IPS-NIHi11 (cell line): ENCODE measurements at places on chromosomes 4 and X.

DNA sequence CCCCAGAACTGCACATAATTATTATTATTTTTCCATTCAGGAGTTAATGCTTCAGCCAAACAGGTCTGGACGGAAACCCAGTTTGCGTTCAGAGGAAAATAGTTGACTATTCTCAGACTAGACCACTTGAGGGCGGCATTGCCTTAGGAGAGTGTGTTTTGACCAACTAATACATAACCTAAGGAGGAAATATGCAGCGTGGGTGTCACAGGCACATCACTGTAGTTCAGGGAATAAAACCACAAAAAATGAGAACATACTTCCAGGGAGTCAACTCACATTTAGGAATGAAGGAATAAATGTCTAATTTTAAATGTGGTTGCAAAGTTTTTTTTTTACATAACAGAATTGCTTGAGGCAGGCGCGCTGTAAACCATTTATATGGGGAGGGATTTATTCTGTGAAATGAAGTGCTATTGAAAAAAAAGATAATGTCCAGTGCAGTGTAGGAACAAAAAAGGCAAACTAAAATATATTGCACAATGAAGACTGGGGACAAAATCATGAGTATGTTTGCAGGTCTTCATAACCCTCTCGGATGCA, 93.3 kb downstream of the SYNPO2 start:
- peak; percentile 74 for DNase-seq

- no peak for DNase-seq
Measured at GRCh38 chrX:149898554-149898953, 17.6 kb downstream of the MAGEA8 start.

DNA sequence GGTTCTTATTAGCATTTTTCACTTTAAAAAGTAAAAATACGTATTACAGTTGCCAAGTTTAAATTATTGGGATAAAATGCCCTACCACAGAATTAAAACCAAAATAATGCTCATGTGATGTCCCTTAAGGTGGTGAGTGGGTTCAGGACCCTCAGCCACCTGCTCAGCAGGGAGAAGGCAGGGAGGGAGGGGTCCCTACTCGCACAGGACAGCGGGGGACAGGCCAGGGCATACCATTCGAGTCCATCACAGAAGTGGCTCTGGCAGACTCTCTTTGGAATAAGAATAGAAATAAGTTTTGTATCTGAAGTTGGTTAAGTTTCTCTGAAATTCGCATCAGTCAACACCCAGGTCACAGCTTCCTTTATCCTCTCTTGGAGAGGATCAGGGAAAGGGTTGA, 37.7 kb downstream of the NOP14 start:
- no peak for DNase-seq

DNA sequence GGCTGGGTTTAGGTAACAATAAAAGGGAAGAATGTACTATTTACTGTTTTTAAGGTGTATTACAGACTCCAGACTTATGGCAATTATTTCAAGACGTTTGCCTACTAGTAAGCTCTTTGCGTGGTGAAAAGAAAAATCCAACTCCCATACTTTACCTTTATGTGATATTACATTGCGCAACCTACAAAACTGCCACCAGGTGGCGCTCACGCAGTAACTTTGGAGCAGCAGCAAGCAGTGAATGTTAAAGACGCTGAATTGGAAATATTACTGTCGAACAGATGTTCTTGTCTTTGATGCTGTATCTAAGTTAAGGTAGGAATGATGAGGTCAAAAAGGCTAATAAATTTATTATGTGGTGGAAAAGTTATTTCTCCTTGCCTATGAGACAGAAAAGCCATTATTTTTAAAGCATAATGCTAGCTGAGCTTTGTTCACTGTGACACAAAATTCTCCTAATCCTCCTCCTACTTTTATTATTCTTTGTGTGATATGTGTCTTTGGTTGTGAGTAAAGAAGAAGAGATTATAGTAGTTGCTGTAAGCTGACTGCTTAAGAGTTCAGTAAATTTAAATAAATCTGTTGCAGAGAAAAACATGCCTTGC, 1099.8 kb upstream of the TENM3 start:
- DNase-seq = peak; percentile 77

- peak; percentile 40 for DNase-seq
Measured at GRCh38 chr4:55768291-55768690, 51.3 kb upstream of the EXOC1L start.

- DNase-seq = no peak
Measured at GRCh38 chr4:47499700-47500099, 14.6 kb downstream of the ATP10D start.

GRCh38 chr4:188455062-188455752, 316.0 kb downstream of the TRIML1 start:
- DNase-seq = no peak

- DNase-seq = no peak
Measured at GRCh38 chr4:147516133-147516532, 35.2 kb downstream of the EDNRA start.

GRCh38 chr4:26081795-26082498, 167.9 kb downstream of the SMIM20 start:
- DNase-seq = peak; percentile 58

DNA sequence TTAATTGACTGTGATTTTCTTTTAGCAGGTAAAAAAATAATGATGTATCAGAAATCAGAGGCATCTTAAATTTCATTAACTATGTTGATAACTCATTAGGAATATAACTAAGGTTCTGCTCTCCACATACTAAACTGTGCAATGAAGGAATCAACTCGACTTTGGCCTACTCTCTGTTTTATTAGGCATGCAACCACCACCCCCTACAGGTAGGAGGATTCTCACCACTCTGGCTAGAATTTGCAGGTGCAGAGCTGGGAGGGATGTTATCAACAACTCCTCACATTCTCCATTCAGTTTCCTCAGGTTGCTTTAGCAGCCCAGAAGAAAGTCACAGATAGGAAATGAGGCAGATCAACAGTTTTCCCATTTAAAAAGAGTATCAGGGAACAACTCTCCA, 160.1 kb downstream of the COX18 start:
- peak; percentile 58 for DNase-seq

GRCh38 chrX:68443155-68443868, 10.0 kb upstream of the OPHN1 start:
- no peak for DNase-seq

DNA sequence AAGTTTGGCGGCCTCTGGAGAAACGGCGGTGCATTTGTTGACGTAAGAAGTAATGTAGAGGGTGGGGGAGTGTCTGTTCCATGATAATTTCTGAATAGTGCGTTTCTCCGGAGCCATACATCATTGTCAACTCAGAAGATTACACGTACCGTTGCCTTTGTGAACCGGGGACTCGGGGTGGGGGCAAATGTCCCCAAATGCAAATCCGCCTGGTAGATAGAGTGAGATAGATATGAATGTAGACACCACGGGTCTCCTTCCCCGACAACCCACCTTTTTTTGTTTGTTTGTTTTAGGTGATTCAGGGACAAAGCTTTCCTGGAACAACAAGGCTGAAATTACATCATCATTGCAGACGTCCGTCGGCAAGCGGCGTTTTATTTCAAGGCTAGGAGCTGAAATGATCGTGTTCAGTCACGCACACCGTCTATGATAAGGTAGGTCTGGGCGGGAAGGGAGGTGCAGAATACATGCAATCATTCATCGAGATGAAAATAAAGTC, 96.0 kb upstream of the PPP2R3B start:
- no peak for DNase-seq

- DNase-seq = peak; percentile 28
Measured at GRCh38 chrX:40064055-40064597, 33.6 kb downstream of the BCOR start.

DNA sequence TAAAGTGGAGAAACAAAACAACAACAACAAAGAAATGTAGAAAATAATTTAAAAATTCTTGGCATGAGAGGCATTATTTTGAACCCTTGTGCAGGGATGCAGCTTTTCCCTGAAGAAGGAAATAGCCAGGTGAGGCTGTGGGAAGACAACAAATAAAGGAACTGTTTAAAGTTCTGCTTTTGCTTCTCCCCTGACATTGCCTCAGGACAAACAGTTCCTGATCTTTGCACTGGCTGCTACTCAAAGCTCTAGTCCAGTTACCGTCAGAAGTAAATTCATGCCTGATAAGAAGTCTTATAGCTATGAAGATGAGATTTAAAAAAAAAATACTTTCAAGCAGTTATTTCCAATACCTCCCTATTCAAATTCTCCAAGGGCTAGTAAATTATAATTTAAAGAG, 233.8 kb downstream of the IL15 start:
- DNase-seq = no peak

- no peak for DNase-seq
Measured at GRCh38 chr4:3176367-3177229, 72.4 kb upstream of the MSANTD1 start.

DNA sequence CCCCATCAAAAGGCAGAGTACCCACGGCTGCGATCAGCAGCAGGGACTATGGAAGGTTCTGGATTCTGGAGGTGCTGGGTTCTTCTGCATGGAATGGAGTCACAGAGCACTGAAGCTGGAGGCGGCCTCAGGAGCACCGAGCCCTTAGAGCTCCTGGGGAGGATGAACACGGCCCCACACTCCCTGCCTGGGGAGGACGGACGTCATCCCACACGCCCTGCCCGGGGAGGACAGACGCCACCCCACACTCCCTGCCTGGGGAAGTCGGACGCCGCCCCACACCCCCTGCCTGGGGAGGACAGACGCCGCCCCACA, 9.9 kb downstream of the LRPAP1 start:
- DNase-seq = no peak

- DNase-seq = no peak
Measured at GRCh38 chr4:137378821-137379220, 153.5 kb downstream of the PCDH18 start.

GRCh38 chr4:76459291-76459723, 24.3 kb downstream of the SHROOM3 start:
- DNase-seq = peak; percentile 84

DNA sequence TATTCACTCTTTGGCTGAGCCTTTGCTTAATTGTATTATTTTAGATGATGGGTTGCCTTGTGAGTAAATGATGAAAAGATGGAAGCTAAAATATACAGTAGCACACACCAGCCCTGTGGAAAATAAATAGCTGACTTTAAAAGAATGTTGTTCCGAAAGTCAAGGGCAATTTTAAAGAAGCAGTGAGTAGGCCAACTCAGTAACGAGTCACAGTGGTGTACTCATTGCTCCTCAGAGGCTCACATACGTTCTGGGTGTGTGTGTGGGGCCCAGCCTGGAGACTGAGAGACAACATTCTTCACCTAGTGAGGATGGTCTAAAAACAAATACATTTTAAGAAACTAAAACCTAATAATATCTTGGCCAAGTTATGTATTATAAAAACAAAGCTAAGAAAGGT, 640.3 kb downstream of the TRIML1 start:
- no peak for DNase-seq

DNA sequence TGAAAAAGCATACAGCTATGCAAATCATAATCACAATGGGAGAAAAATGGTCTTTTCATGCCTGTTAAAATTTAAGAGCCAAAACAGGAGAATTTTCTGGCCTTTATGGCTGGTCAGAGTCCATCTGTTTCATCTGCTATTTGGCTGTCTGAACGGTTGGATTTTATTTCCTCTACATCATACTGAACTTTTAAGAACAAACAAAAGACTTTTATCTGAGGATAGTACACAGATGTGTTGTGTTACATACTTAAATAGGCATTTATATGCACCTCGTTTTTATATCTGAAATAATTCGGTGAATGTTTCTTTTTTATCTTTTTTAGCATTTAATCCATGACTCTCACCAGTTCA, 18.0 kb upstream of the WWC2 start:
- no peak for DNase-seq

DNA sequence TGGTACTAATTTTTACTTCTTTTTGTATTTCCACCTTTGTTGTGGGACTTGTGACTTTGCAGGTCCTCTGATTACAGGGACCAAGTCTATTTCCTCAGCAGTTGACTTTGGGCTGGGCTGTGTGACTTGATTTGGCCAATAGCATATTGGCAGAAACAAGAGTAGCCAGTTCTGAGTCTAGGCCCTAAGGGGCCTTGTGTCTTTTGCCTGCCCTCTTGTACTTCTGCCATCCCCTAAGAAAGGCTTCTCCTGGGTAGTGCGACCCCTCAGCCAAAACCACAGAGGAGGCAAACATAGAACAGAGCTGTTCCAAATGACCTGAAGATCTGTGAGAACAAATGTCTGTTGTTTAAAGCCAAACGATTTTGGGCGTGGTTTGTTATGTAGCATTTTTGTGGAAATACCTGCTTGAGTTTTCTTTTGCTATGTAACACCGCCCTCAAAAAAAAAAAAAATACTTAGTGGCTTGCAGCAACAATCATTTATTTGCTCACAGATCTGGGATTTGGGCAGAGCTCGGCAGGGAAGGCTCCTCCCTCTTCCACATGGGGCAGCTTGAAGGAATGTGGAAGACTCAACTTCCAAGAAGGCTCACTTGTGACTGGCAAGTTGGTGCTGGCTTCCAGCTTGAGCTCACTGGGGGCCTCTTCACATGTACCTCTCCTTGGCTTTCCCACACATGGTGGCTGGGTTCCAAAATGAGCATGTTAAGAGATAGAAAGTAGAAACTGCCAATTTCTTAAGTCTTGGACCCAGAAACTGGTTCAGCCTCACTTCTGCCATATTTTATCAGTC, 423.0 kb upstream of the CNKSR2 start:
- DNase-seq = no peak

GRCh38 chr4:137961051-137961438, 281.1 kb downstream of the SLC7A11 start:
- no peak for DNase-seq

GRCh38 chr4:8314691-8315255, 45.2 kb downstream of the HTRA3 start:
- DNase-seq = no peak

DNA sequence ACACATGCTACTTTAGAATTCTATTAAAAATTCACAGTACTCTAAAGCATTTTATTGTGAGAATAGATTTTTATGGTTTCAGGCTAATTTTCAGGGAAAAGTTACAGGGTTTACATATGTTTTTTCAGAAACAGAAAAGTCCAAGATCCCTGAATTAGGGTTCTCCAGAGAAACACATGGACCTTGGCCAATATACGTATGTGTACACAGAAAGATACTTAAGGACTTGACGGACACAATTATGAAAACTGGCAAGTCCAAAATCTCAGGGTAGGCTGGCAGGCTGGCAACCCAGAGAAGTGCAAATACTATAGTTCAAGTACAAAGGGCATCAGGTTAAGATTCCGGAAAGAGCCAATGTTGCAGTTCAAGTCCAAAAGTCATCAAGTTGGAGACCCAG, 1897.8 kb upstream of the PCDH10 start:
- DNase-seq = no peak

DNA sequence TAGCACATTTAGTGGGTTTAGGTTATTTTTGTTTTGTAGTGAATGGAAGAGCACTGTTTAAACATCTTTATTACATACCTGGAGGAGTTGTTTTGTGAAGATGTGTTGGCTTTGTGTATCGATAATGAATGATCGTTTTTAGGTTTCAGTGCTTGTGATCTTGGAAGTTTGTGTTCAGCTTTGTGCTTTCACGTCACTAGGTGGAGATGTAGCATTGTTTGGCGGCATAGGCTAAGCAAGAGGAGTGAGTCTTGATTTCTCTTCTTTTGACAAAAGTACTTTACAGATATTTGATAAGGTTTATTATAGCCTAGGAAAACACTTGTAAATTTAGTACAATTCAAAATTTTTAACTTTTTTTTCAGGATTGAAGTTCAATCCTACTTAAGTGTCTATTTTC, 50.4 kb downstream of the PDK3 start:
- no peak for DNase-seq
